ENCODE measurements at places on chromosomes 6 and 20. TPM values are rescaled to one million over a fixed set of nuclear protein-coding genes. Genes with fewer than 3 reads are reported as not detected.

DNA sequence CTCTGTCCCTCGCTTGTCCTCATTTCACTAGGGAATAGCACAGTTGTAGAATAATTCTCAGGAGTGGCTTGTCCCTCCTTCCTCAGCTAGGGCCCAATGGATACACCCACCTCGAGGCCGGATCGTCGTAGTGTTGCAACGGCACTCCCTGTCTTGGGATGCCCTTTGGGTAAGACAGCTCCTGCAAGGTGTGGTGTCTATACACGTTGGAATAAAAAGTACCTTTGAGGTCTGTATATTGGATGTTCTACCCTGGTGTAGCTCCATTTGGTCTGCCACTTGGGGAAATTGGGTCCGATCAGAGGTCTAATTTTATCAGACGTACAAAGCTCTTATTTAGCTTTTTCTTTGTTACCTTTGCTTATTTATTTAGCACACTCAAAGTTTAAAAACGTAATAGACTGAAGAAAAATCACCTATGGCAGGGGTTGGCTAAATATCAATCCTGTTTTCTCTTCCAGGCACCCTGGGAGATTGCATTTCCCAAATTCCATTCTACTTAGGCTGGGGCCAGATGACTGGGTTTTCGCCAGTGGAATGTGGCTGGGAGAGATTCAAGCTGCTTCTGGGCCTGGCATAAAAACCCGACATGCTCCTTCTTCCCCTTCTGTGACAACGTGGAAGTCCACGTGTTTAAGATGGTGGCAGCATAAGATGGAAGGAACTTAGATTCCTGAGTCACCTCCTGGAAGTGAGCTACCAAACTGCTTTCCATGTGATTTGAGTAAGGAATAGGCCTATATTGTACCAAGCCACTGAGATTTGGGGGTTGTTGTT lies 82.3 kb upstream of the CD83 start:
- DNase-seq: peak; percentile 69

DNA sequence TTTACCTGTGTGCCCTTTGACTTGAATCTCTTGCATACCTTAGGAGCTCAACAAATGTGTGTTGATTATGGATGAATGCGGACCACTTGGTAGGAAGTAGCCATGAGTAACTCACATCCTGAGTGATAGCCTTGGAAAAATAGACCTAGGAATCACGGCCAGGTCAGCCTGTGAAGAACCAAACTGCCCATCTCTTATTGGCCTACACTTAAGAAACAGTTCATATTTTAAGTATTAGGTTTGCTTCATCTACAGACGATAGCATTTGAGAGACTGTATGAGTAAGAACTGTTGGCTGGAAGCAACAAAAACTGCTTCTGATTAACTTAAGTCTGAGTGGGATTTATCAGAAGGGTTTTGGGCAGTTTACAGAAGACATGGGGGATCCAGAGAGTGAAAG lies 320.1 kb upstream of the PRND start:
- DNase-seq: no peak

GRCh38 chr6:44480097-44480541 lies 92.6 kb downstream of the CDC5L start:
- no peak for DNase-seq

DNA sequence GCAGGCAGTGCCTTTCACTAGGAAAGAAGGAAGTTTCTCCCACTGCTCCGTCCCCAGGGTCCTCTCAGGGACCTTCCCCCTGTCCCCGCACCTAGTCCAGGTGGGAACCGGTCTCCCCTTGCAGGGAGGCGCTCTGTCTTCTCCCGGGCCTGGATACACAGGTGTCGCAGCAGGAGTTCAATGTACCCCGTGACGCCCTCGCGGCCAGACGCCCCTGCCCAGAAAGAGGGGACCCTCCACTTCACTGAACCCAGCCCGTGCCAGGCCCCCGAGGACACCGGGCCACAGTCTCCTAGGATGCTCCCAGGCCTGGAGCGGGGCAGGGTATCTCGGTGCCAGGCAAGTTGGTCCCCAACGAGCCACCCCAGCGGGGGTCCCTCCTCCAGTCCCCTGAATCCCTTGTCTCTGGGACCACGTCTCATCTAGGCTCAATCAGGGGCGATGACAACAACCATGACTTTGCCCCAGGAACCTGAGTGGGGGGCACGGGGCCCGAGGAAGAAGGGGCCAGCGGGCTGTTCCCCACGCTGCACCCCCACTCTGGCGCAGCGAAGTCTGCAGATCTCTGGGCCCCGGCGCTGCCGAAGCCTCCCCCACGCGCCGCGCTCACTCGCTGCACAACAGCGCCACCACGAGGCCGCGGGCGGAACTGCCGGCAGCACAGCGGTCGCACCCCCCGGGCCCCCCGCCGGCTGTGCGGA lies 103.0 kb downstream of the EDN3 start:
- DNase-seq: no peak

DNA sequence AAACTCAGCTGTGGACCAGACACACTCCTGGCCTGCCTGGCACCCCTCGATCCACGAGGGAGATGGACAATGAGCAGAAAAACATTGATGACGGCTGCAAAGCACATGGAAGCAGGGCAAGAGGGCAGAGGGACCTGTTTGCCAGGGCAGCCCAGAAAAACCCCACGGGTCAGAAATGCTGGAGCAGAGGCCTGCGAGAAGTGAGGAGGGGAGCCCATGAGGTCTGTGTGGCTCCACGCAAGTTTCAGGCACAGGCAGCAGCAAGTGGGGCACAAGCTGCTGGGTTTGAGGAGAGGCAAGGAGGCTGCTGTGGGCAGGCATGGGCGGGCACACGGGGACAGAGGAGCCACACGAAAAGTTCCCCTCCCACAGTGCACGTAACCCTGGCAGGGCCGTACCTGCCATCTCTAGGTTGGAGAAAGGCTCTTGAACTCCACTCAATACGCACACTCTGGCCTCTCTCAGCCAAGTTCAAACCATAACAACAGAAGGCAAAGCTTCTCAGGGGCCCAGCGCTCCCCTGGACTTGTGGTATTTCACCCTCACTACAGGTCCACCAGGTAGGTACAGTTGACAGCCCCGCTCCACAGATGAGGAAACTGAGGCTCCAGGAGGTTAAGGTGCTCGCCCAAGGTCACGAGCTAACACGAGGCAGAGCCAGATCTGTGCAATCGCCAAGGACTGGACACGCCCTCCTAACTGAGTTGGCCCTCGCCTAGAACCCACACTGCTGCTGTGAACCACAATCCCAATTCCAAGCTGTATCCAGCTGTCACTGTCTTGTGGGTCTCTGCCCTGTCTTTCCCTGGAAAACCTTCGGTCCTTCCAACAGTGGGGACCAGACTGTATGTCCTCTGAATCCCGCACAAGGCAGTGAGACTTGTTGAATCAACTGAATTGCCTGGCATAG lies 108.2 kb downstream of the NOL4L start:
- DNase-seq: no peak

DNA sequence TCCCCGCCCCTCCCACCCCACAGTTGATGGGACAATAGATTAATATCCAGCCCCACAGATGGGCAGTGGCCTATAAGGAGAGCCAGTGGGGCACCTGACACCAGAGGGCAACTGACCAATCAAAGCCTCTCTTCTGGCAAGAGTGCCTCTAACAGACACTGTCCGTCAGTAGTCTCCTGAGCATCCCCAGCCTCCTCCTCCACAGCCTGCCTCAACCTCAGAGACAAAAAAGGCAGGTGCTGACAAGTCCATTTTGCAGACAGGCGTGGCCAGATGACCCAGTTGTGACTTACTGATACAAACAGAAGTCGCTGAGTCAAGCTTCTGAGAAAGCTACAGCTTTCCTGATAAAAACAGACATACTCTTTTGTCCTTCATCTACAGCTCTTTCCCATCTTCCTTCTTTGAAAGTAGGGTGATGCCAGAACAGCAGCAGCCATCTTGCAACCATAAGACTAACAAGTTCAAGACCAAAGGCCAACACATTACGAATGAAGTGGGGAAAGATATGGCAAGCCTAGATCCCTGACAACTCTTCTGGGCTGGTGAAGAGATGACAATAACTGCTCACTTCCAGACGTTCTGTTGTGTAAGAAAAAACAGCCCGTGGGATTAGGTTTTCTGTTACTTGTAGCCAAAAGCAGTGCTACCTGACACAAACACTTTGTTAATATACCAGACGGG lies 12.3 kb downstream of the PPIL1 start:
- no peak for DNase-seq

DNA sequence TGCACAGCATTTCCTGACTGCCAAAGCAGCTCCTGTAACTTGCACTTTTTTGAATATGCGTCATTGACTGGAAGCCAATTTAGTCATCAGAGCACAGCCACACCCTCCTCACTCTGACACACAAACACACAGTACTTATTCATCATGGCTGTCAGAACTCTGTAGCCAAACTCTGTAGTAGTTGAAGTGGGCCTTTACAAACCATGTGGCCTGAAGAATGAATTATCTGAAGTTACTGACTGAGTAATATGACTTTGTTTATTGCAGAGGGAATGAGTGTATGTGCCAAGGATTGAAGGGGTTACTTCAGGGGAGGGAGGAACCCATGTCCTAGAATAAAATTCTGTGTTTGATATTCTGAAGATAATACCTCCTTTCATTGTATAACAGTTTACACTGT lies 102.7 kb downstream of the FIG4 start:
- peak; percentile 97 for DNase-seq

GRCh38 chr6:39555136-39555535 lies 170.1 kb downstream of the KIF6 start:
- no peak for DNase-seq

DNA sequence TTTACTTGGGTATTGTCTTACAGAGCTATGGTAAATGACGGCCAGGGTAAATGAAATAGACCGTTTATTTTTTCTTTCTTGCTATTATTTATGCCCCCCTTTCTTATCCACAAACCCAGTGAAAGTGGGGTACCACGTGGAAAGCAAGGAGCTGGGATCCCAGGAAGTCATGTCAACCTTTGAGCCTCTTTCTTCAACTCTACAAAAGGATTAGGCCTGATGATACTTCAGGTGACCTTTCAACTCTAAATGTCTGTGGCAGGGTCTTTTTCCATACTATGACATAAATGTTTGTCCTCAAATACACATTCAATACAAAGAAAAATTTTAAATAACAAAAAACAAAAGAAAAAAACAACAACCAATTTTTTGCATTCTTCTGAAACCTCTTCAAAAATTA lies 291.4 kb downstream of the ADGB start:
- DNase-seq: no peak

DNA sequence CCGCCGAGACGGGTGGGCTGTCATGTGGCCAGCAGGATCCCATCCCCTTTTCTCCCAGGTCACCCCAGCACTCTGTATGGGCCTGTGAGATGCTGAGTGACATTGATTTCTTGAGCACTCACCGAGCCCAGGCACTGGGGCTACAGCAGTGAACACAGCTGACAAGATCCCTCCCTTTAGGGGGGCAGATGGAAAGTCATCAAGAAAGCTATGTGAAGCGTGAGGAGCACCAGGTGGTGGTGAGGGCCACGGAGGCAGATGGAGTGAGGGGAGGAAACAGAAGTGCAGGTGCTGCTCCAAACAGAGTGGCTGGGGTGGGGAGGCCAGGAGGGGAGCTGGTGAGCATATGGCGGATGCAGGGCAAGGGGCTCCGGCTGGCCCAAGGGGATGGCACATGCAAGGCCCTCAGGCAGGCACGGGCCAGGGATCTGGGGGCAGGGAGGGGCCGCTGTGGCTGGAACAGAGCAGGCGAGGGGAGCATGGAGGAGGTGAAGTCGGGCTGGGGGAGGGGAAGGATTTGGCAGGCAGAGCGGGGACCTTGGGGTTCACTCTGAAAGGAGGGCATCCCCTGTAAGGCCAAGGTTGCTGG lies 184.0 kb downstream of the BMP7 start:
- DNase-seq: no peak

The CENPQ gene
- total RNA-seq: 10.2 TPM

- no peak for DNase-seq
These were observed 12.0 kb downstream of the CSNK2A1 start for GRCh38 chr20:531608-532007.

DNA sequence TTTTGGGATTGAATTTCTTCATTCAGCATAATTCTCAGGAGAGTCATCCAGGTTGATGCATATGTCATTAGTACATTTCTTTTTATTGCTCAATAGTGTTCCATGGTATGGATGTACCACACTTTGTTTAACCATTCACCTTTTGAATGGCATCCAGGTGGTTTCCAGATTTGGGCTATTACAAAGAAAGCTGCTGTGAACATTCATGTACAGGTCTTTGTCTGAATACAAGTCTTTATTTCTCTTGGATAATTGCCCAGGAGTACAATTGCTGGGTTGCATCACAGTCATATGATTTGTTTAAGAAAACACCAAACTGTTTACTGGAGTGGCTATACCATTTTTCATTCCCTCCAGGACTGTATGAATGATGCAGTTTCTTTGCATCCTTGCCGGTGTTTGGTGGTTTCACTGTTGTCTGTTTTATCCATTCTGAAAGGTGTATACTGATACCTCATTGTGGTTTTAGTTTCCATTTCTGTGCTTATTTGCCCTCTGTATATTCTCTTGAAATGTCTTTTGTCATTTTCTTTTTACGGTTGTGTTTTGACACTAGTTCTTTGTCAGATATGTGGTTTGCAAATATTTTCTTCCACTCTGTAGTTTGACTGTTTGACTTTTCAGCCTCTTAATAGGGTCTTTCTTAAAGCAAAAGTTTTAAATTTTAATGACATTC lies 8.8 kb downstream of the CDKAL1 start:
- DNase-seq: peak; percentile 67

DNA sequence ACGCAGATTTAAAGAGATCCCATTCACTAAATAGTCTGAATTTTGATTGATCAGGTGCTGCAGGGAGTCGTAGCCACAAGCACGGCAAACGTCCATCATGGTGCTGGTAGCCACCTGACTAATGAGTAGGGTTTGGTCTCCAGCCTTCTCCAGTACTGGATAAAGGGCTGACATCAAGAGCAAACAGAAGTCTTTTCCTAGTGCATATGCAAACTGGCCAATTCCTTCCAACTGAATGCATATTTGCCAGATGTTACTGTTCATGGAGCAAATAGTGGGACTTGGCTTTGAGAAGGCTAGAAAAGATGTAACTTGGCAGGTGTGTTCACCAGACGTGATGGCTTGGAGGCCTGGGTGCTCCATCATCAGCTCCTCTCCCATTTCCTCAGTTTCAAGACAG lies 21.6 kb downstream of the TTI1 start:
- DNase-seq: no peak

The ULBP2 gene
- 12.2 TPM for total RNA-seq

DNA sequence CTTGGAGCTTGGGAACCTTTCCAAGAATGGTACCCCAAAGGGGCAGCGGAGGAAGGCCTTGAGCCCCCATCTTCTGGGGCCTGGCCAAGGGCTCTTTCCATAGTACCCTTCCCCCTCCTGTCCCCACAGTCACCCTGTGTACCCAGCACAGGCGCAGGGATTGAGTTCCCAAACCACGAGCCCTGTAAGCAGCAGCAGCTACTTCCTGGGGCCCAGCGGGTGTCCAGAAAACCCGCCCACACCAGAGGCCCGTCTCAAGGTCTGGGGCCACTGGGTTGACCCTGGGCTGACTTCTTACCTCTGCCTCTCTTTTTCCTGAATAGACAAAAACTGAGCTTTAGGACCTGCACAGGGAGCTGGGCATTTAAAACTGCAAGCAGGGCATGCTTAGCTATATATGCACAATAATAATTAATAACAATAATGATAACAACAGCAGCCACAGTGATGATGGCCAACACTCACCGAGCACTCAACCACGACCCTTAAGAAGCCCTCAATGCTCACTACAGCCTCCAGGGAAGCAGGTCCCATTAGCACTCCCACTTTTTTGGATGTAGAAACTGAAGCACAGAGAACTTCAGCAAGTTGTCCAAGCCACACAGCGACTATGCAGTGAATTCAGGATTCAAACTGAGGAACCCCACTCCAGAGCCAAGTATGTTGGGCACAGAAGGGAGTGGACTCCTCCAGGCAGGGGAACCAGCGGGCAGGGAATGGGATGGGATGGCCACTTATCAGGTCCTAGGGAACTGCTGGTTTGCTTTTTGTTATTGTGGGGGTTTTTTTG lies 14.5 kb downstream of the NOL4L start:
- DNase-seq: no peak
